MCF 10A (cell line): ENCODE measurements at places on chromosomes 2 and 18.
A peak's percentile ranks its signal among the peaks of the same experiment; 100 is the strongest.

GRCh38 chr2:105391763-105392662 lies 6.8 kb downstream of the FHL2 start:
- DNase-seq: no peak

DNA sequence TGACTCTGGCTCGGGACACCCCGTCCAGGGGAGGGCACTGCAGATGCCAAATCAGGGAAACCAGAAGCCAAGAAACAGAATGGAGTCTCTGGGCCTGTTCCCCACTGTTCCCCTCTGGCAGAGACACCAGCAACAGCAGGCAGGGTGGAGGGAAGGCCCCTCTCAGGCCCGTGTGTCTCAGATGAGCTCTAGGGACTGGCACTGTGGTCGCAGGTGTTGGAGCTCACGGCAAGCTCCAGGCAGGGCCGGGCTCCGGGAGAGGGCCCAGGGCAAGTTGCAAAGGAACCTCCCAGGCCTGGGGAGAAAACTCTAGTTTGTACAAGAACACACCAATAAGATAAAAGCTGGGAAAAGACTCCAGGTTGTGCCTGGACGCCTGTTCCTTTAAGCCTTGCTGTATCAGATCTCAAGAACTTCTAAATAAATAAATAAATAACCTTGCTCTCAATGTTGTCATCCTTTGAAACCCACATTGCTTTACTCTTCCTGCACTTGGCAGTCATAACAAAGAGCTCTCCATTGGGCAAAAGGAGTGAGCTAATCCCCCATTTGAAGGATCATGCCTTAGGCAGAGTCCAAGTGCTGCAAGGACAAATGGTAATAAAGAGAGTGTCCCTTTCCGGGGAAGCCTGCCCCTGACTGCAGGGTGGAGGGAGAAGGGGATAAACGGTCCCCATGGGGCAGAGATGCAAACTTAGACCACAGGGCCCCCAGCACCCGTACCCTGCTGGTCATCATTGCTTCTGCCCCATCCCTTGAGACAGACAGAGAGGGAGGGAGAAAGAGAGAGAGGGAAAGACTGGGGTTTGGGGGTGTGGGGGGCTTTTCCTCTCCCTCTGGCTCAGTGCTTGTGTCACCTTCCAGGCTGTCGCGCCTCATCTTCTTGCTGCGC lies 33.3 kb downstream of the CNGA3 start:
- DNase-seq: peak; percentile 32

DNA sequence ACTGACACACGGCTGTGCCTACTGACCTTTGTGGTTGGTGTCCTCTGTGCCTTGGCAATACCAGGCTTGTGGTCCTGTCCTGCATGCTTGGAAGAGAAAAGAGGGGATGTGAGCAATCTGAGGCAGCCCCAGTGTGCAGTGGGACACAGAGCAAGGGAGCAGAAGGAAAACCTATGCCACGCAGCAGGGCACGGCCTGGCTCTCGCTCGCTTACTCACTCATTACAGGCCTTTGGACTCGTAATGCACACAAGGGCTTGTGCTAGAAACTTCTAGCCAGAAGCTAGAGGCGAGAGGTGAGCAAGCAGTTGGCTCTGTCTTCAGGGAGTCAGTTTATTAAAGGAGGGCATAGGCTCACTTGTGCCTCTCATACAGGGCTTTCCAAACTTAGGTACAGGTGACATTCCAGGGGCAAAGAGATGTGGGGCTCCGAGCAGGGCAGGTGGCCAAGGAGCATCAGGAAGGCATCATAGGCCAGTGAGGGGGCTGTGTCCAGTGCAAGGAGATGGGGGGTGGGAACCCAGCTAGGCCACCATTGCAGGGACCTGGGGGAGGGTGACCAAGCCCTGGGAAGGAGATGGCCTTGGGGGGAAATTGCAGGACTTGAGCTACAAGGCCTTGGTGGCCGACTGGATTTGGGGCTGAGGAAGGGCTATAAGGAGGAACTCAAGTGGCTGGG lies 100.8 kb downstream of the DYSF start:
- no peak for DNase-seq

GRCh38 chr2:85257970-85258605 lies 69.7 kb downstream of the TGOLN2 start:
- DNase-seq: no peak

DNA sequence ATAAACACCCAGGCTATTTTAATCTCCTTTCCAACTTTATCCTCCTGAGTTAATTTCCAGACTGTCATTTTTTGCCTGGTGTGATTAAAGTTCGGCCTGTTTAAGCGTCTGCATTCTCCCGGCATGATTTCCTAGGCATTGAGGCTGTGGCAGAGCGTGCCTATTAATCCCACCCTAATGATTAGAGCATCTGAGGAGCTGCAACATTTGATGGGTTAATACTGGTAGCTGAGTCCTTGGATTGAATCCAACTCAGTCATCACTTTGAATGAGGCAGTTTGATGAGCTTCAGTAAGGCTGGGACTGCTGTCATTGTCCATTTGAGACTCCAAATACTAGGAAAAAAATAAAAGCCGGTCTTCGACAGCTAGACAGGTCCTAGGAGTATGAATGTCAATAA lies 882.5 kb downstream of the SLC4A3 start:
- DNase-seq: no peak

GRCh38 chr2:234911271-234911670 lies 40.5 kb upstream of the SH3BP4 start:
- peak; percentile 71 for DNase-seq

DNA sequence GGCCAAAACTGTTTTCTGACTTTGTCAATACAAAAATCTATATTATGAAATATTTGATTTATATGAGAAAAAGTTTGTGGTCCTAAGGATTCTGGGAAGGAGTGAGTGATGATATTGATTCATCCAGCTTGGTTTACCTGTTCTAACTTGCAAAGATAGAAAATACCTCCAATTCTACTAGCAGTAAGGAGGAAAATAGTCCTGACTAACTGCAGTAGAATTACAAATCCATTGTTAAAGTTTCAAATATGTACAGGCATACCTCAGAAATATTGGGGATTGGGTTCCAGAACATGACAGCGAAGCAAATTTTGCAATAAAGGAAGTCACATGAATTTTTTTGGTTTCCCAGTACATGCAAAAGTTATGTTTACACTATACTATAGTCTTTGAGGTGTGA lies 158.8 kb upstream of the CYRIA start:
- peak; percentile 12 for DNase-seq

DNA sequence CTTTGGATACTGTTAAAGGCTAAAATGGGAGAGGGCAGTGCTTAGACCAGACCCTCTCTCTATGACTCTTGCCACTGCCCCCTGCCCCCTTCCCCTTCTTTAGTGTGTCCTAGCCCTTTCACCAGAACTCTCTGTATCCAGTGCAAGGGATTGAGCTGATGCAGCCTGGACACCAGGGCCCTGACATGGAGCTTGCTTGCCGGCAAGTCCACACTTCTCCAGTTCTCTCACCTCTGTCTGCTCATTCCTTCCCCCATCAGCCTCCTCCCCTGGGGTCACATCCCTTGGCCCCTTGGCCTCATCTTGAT lies 1.5 kb upstream of the WNT6 start:
- no peak for DNase-seq

GRCh38 chr2:177249038-177249437 lies 15.5 kb downstream of the NFE2L2 start:
- DNase-seq: no peak

- no peak for DNase-seq
Measured at GRCh38 chr18:80115035-80115434, 6.0 kb downstream of the ADNP2 start.

DNA sequence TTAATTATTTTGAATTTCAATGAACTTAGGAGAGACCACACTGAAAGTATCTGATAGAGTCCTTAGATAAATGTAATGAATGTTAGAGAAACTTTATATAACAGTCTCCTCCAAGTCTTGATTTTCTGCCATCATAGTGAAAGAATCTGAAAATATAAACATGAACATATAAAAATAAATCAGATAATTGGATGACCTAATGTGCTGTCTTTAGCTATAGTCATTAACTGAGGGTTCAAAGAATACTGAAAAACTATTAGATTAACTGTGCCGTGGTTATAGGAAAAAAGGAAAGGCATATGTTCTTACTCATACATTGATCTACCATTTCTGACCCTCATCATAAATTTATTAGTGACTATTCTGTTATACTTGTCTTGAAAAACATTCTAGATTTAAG lies 47.0 kb upstream of the SPAG16 start:
- DNase-seq: no peak

GRCh38 chr2:197071790-197072436 lies 145.4 kb upstream of the PGAP1 start:
- no peak for DNase-seq

DNA sequence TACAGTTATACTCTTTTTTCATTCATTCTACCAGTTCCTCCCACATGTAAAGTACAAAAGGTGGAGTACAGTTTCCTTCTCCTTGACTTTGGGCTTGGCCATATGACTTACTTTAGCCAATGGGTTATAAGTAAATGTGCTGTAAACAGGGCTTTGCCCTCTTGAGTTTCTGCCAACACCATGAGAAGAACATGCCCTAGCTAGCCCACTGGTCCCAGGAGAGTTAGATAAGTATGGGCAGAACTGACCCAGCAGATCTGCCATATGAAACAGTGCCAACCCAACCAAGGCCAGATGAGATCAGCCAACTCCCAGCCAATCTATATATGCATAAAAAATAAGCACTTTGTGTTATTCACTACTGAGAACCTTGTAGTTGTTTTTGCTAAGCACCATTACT lies 25.5 kb downstream of the ZC3H8 start:
- DNase-seq: peak; percentile 96

DNA sequence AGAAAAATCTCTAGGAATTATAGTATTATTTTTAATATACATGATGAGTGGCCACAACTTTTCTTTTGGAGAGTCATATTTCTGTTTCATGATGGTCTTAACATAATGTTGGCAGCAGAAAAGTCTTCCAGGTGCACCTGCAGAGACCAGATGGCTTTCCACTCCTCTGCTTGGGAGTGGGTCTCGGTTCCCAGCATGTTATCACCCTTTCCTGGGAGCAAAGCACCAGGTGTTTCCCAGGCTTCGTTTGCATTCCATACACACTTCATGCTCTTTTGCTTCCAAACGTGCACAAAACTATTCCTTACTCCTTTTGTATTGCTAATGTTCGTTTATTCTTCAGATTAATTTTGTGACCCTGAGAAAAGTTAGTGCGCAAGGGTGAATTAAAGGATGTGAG lies 305.2 kb downstream of the CDH2 start:
- no peak for DNase-seq

GRCh38 chr2:132645722-132646539 lies 24.1 kb downstream of the LYPD1 start:
- DNase-seq: no peak

DNA sequence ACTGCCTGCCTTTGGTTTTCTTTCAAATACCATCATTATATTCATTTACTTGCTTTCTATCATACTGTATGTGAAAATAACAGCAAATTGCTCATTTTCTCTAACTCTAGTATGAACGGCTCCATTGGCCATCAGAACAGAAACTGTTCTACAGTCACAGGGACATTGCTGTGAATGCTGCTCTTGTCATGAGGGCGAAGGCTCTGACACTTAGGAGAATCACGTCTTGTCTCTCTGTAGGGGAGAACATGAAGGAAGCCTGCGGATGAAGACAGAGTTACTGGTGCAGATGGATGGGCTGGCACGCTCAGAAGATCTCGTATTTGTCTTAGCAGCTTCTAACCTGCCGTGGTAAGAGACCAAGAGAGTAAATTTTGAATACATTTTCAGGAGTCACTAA lies 41.7 kb upstream of the ELOA2 start:
- DNase-seq: no peak

GRCh38 chr2:198137733-198138132 lies 333.3 kb downstream of the PLCL1 start:
- no peak for DNase-seq

- DNase-seq: no peak
Measured at GRCh38 chr2:190255676-190256075, 64.0 kb downstream of the HIBCH start.

DNA sequence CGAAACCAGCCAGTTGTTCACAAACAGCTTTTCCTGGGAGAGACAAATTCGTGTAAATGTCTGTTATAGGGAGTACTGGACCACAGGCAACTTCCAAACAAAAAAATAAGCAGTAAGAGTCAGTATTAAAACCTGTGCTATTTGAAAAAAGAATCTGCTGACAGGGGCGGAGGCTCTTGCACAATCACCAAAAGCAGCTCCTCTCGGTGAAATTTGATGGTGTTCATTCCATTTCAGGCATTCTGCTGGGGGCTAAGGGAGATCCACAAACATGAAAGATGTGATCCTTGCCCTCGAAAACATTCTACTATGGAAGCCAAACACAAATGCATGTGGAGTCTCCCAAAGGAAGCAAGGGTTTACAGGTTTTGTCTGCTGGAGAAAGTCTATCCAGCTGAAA lies 45.0 kb downstream of the TFCP2L1 start:
- DNase-seq: no peak

GRCh38 chr2:159290289-159290907 lies 3.9 kb upstream of the WDSUB1 start:
- DNase-seq: peak; percentile 88

- no peak for DNase-seq
Measured at GRCh38 chr18:79868811-79869541, 71.2 kb downstream of the KCNG2 start.

DNA sequence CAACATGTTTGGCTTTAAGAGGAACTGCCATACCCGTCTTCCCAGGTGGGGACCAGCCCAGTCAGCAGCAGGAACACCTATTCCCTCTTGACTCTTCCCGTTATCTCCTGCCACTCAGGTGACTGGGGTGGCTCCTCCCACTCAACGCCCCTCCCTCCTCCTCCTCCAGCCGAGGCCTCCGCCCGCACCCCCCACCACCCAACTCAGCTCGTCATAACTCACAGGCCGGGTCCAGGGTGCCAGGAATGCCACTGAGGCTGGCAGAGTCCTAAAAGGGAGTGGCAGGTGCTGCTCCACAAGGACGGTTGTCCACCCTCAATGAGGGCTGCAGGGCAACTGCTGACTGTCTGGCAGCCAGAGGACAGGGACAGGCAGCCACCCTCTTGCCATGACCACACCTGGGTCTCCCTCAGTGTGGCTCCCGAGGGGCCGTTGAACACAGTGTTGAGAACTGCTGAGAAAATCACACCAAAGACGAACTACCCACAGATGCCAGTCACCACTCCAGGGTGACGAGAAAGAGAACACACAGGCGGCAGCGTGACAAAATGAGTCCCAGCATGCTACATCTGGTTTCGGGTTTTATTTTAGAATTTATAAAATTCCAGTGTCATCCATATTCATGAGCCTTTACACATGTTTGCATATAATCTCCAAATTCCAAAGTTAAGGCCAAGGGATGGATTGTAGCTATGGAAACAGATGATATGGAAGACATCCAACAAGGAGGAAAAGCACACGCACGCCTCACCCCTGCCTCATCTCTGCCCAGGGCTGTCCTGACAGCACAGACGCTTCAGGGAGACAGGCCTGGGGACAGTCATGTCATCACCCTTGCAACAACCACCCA lies 38.5 kb downstream of the ANO7 start:
- no peak for DNase-seq

- DNase-seq: peak; percentile 38
Measured at GRCh38 chr18:6561420-6561861, 146.7 kb upstream of the L3MBTL4 start.
